Naive thymus-derived CD4-positive, alpha-beta T cell (primary cell): ENCODE measurements at places on chromosomes 12 and 14. TPM values are rescaled to one million over a fixed set of nuclear protein-coding genes. Genes with fewer than 3 reads are reported as not detected.

Gene AKAP3
- 3.9 TPM for polyA plus RNA-seq

Gene ACRBP
- 1.1 TPM for polyA plus RNA-seq

Gene RPS6KL1
- polyA plus RNA-seq: 4.0 TPM

- no peak for DNase-seq
Observed at GRCh38 chr14:43155258-43155657, 1351.8 kb downstream of the FSCB start.
